ENCODE measurements at places on chromosomes 16 and 17.

DNA sequence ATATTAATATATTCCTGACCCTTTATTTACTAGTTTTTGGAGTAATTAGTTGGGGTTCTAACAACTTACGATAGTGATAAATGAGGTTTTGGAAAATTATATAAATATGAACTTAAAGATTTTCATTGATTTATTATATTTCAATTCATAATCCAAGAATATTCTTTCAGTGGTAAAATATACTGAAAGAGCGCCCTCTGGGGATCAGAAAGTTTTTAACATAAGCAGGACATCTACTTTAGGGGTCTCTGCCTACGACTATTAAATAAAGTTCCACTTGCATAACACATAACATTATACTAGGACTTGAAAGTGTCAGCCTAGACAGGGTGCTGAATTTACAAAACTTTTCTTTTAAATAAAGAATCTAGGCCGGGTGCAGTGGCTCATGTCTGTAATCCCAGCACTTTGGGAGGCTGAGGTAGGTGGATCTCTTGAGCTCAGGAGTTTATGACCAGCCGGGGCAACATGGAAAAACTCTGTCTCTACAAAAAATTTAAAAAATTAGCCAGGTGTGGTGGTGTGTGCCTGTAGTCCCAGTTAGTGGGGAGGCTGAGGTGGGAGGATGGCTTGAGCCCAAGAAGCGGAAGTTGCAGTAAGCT is 15.6 kb downstream of the RFWD3 start:
- DNase-seq, result peak; percentile 15

DNA sequence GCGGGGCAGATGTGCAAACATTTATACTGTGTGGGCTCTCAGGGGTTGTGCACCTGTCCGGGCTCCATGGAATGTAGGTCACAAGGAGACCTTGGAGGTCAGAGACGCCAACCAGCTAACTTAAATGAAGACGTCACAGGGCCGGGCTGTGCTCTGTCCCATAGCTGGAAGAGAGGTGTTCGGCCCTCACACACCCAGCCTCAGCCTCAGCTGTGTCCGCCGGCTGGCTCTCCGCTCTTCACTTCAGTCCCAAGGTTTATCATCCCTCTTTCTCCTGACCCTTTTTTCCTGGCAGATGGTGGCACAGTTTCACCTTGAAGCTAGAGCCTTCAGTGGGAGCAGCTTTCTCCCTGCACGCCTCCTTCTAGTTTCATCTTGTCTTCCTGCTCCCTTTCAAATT is 6.0 kb upstream of the RBFOX3 start:
- no peak for DNase-seq

DNA sequence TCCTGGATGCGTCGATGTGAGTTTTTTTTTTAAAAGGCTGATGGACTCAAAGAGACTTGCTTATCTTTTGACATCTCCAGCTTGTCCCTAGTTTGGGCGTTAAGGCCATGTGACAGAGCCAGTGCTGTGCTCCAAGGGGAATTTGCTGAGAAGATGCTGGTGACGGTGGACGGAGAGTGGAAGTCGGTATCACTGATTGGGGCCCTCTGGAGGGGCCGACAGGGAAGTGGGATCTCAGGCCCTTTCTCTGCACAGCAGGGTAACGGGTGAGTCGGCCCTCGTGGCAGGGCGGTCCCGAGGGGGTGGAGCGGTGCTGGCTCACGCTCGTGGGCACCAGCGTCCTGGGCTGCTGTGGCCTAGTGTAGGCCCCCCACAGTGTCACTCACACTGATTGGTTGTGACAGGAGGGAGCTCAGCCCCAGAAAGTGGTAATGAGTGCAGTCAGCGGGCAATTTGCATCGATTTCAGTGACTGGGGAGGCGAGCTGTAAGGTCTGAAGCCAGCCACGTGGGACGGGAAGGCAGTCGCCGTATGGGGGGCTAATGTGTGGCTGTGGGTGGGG is 91.3 kb downstream of the TBC1D16 start:
- no peak for DNase-seq

DNA sequence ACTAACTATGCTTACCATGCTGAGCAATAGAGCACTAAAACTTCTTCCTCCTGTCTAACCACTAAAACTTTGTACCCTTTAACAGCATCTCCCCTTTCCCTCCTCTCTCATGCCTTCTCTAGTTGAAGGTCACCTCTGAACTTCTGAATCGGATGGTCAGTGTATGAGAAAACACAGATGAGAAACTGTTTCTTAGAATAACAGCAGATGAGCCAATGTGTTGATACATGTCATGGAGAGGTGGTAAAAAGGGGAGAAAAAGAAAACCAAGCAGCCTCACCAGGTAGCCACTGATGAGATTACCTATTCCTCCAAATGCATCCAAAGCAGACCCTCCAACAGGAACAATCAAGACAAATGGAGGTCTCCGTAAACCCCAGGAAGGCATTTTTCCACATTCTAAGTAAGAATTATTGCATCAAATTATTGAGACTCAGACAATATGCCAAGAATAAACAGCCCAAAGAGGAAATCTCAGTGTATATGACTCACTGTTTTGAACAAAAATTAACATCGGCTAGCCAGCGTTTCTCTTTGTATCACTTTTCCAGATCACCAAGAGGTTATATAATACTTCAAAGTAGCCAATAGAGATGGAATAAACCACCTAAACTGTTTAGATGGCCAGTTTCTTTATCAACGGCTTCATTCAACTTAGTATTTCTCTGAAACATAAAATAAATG is 793.3 kb upstream of the SOX9 start:
- DNase-seq, result no peak

GRCh38 chr16:70737377-70738082 is 51.7 kb upstream of the MTSS2 start:
- peak; percentile 63 for DNase-seq

DNA sequence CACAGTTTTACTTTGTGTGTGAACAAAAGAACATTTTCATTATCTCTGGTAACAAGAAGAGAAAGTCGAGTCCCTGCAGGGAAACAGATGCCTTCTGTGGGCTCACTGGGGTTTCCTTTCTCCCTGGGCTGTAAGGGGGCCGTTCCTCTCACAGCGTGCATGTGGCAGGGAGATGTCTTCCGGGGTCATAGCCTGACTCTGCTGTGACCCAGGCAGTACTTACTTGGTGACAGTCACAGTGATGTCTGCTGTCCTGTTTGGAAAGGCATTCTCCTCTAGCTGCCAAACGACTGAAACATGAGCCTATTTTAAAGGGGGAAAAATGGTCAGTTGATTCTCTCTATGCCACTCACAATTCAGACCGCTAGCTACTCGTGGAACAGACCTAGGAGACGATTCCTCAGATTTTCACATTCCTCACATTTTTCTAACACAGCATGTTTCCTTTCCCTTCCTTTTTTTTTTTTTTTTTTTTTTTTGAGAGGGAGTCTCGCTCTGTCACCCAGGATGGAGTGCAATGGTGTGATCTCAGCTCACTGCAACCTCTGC is 7.3 kb downstream of the HASPIN start:
- DNase-seq, result no peak

DNA sequence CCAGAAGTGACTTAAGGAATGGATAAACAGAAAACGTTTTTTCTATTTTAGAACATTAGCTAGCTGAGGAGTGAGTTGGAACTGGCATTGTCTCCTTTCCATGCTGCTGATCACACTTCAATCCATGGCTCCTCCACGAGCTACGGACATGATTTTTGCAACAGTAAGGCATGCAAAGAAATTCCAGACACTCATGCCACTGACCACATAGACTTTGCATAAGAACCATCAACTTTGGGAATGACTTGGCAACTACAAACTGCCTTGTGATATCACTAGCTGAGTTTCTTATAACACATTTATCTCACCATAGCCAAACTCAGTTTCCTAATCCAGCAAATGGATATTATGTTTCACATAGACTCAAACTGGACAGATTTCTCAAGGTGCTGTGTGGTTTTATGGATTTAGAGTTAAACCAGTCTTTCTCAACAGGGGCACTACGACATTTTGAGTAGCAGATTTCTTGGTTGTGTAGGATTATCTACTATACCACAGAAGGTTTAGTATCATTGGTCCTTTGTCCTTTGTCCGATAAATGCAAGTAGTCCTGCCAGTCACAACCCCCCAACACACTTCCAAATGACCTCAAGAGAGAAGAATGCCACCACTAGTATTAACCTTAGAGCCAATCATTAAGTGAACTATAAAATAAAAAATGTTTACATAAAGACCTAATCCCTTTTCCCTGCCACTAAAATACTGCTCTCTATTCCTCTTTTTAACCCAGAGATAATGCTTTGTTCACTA is 48.3 kb upstream of the C17orf78 start:
- DNase-seq, result no peak

- no peak for DNase-seq
These were observed 34.0 kb downstream of the PGS1 start for GRCh38 chr17:78412403-78412802.

GRCh38 chr16:81514568-81515258 is 70.1 kb downstream of the CMIP start:
- DNase-seq, result no peak

DNA sequence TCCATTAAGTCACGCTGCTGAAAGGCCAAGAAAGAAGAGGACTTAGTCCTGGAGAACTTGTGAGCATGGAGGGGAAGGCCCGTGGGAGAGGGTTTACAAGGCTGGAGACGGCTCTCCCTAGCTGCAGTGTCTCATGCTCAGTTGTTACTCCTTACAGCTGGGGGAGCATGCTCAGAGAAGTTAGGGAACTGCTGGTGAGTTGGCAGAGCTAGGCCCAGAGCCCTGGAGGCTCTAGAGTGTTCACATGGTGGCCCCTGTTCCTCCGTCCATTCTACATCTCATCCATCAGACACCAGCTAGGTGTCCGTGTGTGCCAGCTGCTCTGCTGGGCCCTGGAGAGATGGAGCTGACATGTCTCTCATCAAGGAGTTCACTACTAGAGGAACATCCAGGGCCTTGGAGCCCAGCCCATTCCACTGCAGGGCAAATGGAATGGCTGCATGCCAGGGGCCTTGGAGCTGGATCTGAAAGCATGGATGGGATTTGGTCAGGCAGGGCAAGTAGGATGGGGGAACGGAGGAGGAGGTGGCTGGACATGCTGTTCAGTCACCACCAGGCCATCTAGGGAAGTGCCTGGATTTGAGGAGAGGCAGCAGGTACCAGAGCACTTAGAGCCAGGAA is 6.3 kb downstream of the XYLT2 start:
- DNase-seq, result no peak

- no peak for DNase-seq
These were observed 13.8 kb downstream of the MAP2K3 start for GRCh38 chr17:21298056-21298982.

- DNase-seq, result no peak
These were observed 15.8 kb upstream of the AGRP start for GRCh38 chr16:67499106-67499505.

GRCh38 chr16:57394444-57394843 is 10.1 kb upstream of the CCL17 start:
- no peak for DNase-seq
